Panc1 (cell line): ENCODE measurements at places on chromosomes 1 and 21.
A peak's percentile ranks its signal among the peaks of the same experiment; 100 is the strongest.

- H3K4me3 ChIP-seq, result no peak overlapping the region
- DNase-seq, result no peak
- H3K36me3 ChIP-seq, result no peaks in the 10 kb centered on the region
- no peak overlapping the region for H3K27ac ChIP-seq
- no peaks in the 10 kb centered on the region for H3K4me1 ChIP-seq
Measured at GRCh38 chr1:53576381-53576801, 117.2 kb downstream of the DMRTB1 start.

DNA sequence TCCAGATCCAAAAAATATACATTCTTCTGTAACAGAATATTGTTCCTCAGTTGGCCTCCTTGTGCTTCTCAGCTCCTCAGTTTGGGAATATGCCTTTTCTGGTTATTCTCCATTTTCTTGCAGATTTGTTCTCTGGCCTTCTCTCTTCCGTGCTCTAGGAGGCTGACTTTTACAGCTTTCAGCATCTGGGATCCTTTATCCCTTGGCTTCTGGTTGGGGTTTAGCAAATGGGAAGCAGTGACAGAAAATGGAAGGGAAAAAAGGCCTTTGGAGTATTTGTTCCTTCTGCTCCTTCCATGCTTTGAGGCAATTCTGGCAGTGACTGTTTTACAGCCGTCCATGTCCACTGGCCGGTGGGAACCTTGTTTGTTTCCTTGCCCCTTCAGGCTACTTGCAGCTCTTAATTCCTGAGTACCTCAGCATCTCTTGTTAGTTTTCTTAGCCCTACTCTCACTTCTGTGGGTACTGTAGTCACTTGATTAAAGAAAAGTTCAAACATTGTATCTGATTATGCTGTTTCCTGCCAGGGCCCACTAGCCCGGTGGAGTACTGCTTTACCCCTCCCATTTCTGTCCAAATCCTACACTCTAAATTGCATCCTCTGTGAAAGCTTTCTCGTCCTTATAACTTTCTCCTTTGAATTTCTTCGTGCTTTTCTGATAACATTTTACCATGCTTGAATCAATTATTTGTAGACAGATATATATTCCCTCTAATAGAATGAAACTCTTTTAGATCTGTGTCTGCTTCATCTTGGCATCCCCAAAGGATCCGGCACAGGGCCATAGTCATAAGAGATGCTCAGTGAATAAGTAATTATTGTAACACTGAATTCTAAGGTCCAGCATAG lies 118.2 kb downstream of the OSBPL9 start:
- no peak overlapping the region for H3K4me3 ChIP-seq
- no peak for DNase-seq
- peaks cover 59% of the 10 kb centered on the region for H3K4me1 ChIP-seq

DNA sequence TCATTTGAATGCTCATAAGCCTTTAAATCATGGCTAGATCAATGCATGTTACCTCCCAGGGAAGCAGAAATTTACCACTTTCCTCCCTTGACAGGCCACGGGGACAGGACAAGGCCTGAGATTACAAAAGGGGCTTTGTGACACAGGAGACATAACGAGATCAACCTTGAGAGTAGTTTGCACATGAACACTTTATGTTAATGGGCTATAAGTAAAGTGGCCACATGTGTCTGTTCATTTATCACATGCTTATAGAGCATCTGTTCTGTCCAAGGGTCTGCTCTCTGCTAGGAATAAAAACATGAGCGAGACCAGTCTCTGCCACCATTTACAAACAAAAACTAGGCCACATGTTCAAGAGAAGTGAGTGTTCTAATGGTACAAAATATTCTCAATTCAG lies 144.1 kb upstream of the C8B start:
- H3K27me3 ChIP-seq, result no peaks in the 10 kb centered on the region; the same call in 1 of the 2 replicates
- H3K27ac ChIP-seq, result no peak overlapping the region
- H3K36me3 ChIP-seq, result no peaks in the 10 kb centered on the region
- no peaks in the 10 kb centered on the region for H3K4me1 ChIP-seq

DNA sequence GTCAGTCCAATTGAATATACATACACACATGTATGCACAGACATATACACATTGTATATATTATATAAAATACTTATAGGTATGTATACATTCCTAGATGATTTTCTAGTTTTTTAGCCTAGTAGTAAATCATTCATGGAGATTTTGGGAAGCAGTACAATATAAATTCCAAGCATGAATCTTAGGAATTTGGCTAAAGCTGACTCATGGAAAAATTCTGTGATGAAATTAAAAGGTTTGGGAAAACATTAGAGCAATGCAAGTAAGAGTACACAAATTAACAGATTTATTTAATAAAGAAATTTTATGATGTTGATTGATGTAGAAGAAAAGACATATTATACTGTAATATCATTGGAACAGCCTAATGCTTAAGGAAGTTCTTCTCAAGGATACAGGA lies 43.7 kb upstream of the PTGFR start:
- no peak overlapping the region for H3K4me3 ChIP-seq
- no peak overlapping the region for H3K27ac ChIP-seq
- H3K27me3 ChIP-seq, result no peaks in the 10 kb centered on the region
- DNase-seq, result no peak
- no peaks in the 10 kb centered on the region for H3K4me1 ChIP-seq

- no peak for DNase-seq
- H3K27me3 ChIP-seq, result no peaks in the 10 kb centered on the region
- peaks cover 7% of the 10 kb centered on the region for H3K4me1 ChIP-seq
- H3K36me3 ChIP-seq, result peaks cover 3% of the 10 kb centered on the region; the same call in 1 of the 2 replicates
- H3K4me3 ChIP-seq, result peak overlapping the region; percentile 89
Measured at GRCh38 chr1:35717911-35718476, 690 bp downstream of the C1orf216 start.
